ENCODE measurements at places on chromosomes 11 and 22.

GRCh38 chr11:70127653-70128434 is 49.7 kb downstream of the ANO1 start:
- H3K27ac ChIP-seq: no peak overlapping the region
- H3K4me3 ChIP-seq: no peak overlapping the region
- H3K27me3 ChIP-seq: no peaks in the 10 kb centered on the region

DNA sequence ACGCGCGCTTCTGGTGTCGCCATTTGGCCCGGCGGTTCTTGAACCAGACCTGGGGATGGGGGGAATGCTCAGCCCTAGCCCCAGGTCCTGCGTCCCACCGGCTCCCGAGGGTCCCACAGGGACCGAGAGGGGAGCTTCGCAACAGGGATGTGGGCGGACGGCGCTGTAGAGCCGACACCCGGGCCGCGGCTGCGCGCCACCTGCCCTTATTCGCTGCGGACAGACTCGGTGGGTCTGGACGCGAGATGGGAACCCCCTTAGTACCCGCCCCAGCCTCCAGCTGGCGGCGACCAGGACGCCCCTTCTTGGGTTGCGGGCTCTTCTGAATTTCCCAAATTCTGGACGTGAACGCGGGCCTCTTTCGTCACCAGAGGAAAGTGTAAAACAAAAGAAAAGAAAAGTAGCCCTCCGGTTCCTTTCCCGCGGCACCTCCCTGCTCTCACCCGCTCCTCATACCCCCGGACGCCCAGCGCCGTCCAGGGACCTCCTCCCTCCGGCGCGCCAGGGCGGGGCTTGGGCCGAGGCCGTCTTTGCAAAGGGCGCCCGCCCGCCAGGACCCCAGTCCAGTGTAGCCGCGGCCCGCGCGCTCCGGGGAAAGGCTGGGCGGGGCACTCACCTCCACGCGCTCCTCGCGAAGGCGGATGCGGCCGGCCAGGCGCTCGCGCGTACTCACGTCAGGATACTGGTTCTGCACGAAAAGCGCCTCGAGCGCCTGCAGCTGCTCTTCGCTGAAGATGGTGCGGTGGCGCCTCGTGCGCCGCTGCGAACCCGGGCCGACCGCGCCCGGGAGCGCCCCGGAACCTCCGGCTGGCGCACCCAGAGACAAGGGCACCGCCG is 827 bp downstream of the GSC2 start:
- H3K4me1 ChIP-seq: peaks cover 3% of the 10 kb centered on the region
- peak; percentile 59 for DNase-seq
- H3K27ac ChIP-seq: no peak overlapping the region
- H3K4me3 ChIP-seq: peak overlapping the region; percentile 58

DNA sequence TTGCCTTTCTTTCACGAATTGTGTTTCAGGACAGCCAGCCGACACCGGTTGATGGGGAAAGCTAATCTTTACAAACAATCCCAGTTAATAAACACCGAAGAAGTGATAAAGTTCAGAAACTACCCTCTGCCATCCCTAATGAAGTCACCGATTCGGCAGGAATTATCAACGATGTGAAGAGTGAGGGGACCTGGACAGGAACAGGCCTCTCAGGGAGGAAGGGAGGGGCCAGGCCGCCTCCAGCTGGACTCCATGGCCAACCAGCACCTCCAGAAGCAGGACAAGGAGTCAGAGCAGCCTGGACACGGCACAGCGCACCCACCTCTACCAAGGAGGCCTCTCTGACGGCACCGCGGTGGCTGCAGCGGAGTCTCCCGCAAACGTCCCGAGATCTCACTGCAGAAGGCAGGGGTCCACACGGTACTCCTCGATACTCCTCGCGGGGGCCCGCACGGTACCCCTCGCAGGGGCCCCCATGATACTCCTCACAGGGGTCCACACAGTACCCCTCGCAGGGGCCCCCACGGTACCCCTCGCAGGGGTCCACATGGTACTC is 3.9 kb downstream of the TOLLIP start:
- peaks cover 5% of the 10 kb centered on the region for H3K36me3 ChIP-seq
- H3K27me3 ChIP-seq: no peaks in the 10 kb centered on the region
- H3K4me3 ChIP-seq: no peak overlapping the region
- no peak overlapping the region for H3K27ac ChIP-seq
- DNase-seq: no peak

- peaks cover 14% of the 10 kb centered on the region for H3K27me3 ChIP-seq
- H3K4me1 ChIP-seq: peaks cover 3% of the 10 kb centered on the region
- no peak overlapping the region for H3K4me3 ChIP-seq
- no peak overlapping the region for H3K27ac ChIP-seq
- DNase-seq: no peak
Measured at GRCh38 chr11:373716-374551, 4.6 kb downstream of the B4GALNT4 start.

DNA sequence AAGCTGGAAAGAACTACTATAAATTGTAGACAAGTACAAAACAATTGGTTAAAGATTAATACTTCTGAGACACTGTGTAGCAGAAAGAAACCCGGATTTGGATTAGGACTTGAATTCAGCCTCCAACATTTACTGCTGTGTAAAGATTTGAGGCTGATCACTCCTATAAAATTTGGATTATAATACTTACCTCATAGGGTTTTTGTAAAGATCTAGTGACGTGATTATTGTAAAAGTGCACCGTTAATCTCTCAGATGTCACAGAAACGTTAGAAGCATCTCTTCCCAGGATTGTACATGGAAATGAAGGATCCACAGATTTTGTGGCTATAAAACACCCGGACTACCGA is 323 bp upstream of the HIKESHI start:
- peaks cover 29% of the 10 kb centered on the region for H3K36me3 ChIP-seq
- H3K27me3 ChIP-seq: peaks cover 3% of the 10 kb centered on the region
- DNase-seq: no peak
- peak overlapping the region; percentile 96 for H3K27ac ChIP-seq

- no peaks in the 10 kb centered on the region for H3K36me3 ChIP-seq
- H3K4me1 ChIP-seq: no peaks in the 10 kb centered on the region
- no peaks in the 10 kb centered on the region for H3K27me3 ChIP-seq
- no peak overlapping the region for H3K4me3 ChIP-seq
Measured at GRCh38 chr22:35033635-35034296, 32.2 kb upstream of the ISX start.

DNA sequence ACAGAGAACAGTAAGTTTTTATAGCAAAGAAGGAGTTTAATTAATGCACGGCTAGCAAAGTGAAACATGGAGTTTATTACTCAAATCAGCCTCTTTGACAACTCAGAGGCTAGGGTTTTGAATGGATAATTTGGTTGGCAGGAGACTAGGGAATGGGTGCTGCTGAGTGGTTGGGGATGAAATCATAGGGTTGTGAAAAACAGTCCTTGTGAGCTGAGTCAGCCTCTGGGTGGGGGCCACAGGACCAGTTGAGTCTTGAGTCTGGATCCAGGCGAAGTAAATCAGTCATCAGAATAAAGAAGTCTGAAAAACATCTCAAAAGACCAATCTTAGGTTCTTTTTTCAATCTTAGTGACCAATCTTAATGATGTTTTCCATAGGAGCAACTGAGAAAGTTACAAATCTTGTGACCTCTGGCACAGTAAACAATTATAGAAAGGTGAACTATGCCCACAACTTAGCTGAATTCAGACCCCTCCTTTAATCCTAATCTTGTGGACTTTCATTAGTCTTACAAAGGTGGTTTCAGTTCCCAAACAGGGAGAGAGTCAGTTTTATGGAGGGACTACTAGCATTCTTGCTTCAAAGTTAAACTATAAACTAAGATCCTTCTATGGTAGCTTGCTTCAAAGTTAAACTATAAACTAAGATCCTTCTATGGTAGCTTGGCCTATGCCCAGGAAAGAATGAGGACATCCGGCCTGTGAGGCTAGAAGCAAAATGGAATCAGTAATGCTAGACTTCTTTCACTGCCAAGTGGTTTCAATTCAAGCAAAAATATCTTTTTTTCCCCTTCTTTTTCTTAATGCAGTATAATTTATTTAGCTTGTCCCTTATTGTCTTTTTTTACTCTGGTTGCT is 84.5 kb downstream of the AASDHPPT start:
- no peak for DNase-seq
- H3K4me1 ChIP-seq: no peaks in the 10 kb centered on the region
- no peaks in the 10 kb centered on the region for H3K27me3 ChIP-seq
- H3K4me3 ChIP-seq: no peak overlapping the region
- H3K36me3 ChIP-seq: no peaks in the 10 kb centered on the region

DNA sequence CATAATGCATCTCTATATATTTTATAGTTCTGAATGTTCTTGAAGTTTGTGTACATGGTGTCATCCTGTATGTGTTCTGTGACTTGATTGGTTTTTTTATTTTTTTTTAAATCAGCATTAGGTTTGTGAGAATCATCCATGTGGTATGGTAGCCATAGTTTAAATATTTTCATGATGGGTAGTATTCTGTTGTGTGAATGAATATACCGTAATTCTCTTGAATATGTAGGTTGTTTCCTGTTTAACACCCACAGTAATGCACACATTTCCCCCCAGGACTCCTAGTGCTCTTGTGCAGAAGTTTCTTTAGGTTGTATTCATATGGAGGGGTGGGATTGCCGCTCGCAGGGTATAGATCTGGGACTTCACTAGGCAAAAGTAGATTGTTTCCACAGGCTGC is 2.0 kb downstream of the PACS1 start:
- peak overlapping the region; percentile 84 for H3K4me3 ChIP-seq
- H3K27me3 ChIP-seq: no peaks in the 10 kb centered on the region
- peaks cover 68% of the 10 kb centered on the region for H3K36me3 ChIP-seq

- H3K27ac ChIP-seq: no peak overlapping the region
- DNase-seq: no peak
- no peaks in the 10 kb centered on the region for H3K36me3 ChIP-seq
- no peak overlapping the region for H3K4me3 ChIP-seq
- no peaks in the 10 kb centered on the region for H3K27me3 ChIP-seq
- H3K4me1 ChIP-seq: no peaks in the 10 kb centered on the region
Measured at GRCh38 chr11:30619767-30620166, 33.6 kb upstream of the MPPED2 start.

GRCh38 chr11:56950510-56950909 is 38.2 kb upstream of the OR5AK2 start:
- no peaks in the 10 kb centered on the region for H3K27me3 ChIP-seq
- H3K27ac ChIP-seq: no peak overlapping the region
- no peak for DNase-seq
- no peaks in the 10 kb centered on the region for H3K36me3 ChIP-seq

GRCh38 chr11:3086671-3087150 is 29.5 kb upstream of the CARS1 start:
- no peaks in the 10 kb centered on the region for H3K36me3 ChIP-seq
- no peaks in the 10 kb centered on the region for H3K4me1 ChIP-seq
- DNase-seq: no peak
- H3K27me3 ChIP-seq: no peaks in the 10 kb centered on the region
- no peak overlapping the region for H3K27ac ChIP-seq

DNA sequence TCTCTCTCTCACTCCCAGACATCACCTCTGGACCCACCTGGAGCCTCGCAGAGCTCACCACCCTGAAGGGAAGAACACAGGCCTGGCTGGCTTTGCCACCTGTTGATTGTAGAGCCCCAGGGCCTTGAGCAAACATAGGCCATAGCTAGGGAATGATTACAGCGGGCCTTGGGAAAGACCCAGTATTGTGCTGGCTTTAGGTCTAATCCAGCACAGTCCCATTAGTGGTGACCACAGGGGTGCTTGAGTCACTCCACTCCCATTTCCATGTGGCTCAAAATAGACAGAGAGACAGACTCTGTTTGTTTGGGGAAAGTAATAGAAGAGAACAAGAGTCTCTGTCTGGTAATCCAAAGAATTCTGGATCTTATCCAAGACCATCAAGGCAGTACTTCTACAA is 42.7 kb upstream of the FAM181B start:
- no peaks in the 10 kb centered on the region for H3K36me3 ChIP-seq
- no peak overlapping the region for H3K27ac ChIP-seq
- H3K4me3 ChIP-seq: no peak overlapping the region

DNA sequence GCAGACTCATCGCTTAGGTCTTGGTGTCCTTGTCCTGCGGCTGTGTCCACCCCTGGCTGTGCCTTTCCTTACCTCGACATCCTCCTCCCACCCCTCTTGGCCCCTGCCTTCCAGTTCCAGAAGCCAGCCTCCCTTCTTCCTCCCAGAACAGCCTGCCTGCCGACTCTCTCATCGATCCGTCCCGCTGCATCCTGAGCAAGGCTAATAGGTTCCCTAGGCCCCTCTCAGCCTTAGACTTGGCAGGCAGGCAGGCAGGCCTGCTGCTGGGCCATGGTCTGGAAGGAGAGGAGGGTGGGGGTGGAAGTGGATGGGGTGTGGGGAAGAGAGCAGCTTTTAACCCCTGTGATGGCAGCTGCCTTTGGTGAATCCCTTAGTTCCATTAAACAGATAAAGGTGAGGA is 196.7 kb upstream of the TBCEL start:
- H3K27ac ChIP-seq: no peak overlapping the region
- no peak overlapping the region for H3K4me3 ChIP-seq
- H3K27me3 ChIP-seq: no peaks in the 10 kb centered on the region
- DNase-seq: no peak

GRCh38 chr11:125591649-125592304 is 875 bp upstream of the STT3A start:
- peak overlapping the region; percentile 99 for H3K4me3 ChIP-seq
- H3K27me3 ChIP-seq: no peaks in the 10 kb centered on the region
- DNase-seq: peak; percentile 38
- H3K4me1 ChIP-seq: peaks cover 40% of the 10 kb centered on the region
- peak overlapping the region; percentile 92 for H3K27ac ChIP-seq

DNA sequence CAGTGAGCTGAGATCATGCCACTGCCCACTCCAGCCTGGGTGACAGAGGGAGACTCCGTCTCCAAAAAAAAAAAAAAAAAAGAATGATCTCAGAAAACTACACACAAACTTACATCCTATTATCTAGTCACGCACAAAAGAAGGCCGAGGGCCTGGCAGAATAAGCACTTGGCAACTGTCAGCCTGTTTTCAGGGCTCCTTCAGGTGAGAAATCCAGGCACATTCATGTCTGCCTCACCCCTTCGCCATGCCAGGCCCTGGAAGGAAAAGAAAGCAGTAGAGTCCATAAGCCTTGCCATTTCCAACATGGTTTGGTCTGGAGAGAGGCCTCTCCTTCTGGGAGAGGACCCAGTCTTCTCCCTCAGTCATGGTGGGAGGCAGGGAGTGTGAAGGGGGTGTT is 30.9 kb downstream of the C11orf58 start:
- no peak for DNase-seq
- no peaks in the 10 kb centered on the region for H3K36me3 ChIP-seq
- no peaks in the 10 kb centered on the region for H3K4me1 ChIP-seq
- H3K27ac ChIP-seq: no peak overlapping the region
- peaks cover 8% of the 10 kb centered on the region for H3K27me3 ChIP-seq

- H3K4me1 ChIP-seq: no peaks in the 10 kb centered on the region
- H3K27me3 ChIP-seq: peaks cover 1% of the 10 kb centered on the region
- no peak for DNase-seq
Measured at GRCh38 chr11:15629690-15630321, 515.1 kb downstream of the INSC start.

GRCh38 chr11:63273685-63274084 is 30.3 kb upstream of the SLC22A25 start:
- H3K4me3 ChIP-seq: no peak overlapping the region
- no peak for DNase-seq
- H3K36me3 ChIP-seq: no peaks in the 10 kb centered on the region
- no peak overlapping the region for H3K27ac ChIP-seq
- H3K4me1 ChIP-seq: no peaks in the 10 kb centered on the region

Data from activated T-helper 2 cell treated with anti-CD3 and anti-CD28 coated beads, Interferon-gamma antibody, Interleukin-2, Interleukin-4, amounts not matched to agents 10 μg/mL and 5 μg/mL and 100 μg/mL, durations not matched to agents 14 hours and 24 hours and 36 hours (primary cell).